ENCODE measurements at places on chromosomes 12 and 14. TPM values are rescaled to one million over a fixed set of nuclear protein-coding genes. Genes with fewer than 3 reads are reported as not detected.

Gene SLC17A8
- not detected for total RNA-seq

Gene FAIM2
- total RNA-seq, result 1.2 TPM

Gene AKAP5
- 3.2 TPM for total RNA-seq

Gene NRL
- 0.54 TPM for total RNA-seq

Gene WNT5B
- 73.8 TPM for total RNA-seq

Gene NRXN3
- total RNA-seq, result 5.9 TPM

Gene ERP29
- 95.0 TPM for total RNA-seq

Gene CMTM5
- 4.3 TPM for total RNA-seq

Gene PPP4R3A
- total RNA-seq, result 98.9 TPM

Gene IRAK3
- 0.37 TPM for total RNA-seq

- H3K27ac ChIP-seq, result no peak overlapping the region
- no peak overlapping the region for H3K4me3 ChIP-seq
- H3K36me3 ChIP-seq, result peaks cover 20% of the 10 kb centered on the region
- no peak for DNase-seq
- H3K27me3 ChIP-seq, result no peaks in the 10 kb centered on the region
Observed at GRCh38 chr12:24854908-24855307, 94.0 kb downstream of the BCAT1 start.

DNA sequence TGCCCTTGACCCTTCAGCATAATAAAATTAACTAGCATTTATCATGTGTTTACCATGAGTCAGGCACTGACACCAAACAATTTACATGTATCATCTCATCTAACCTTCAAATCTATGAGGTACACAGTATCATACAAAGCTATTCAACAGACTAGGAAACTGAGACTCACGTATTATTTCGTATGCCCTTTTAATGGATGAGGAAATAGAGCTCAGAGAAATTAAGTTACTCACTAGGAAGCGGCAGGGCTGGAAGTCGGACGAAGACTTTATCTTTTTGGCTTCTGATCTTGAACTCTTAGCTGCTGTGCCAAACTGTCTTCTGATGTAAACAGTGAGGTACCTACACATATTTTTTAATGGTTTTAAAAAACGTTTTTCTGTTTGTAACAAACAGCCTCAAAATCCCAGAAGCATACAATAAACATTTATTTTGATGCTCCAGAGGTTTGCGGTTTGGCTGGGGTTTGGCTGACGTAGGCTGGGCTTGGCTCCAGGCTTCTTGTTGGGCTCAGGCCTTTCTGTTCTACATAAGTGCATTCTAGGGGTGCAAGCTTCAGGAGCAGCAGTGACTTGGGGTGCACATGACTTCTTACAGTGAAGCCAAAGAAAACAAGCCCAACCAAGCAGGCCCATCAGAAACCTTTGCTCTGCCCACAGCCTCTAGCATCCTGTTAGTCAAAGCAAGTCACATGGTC, 184.7 kb downstream of the TBX5 start:
- no peak for DNase-seq
- H3K27me3 ChIP-seq, result no peaks in the 10 kb centered on the region
- H3K4me1 ChIP-seq, result peaks cover 9% of the 10 kb centered on the region
- no peak overlapping the region for H3K4me3 ChIP-seq
- no peak overlapping the region for H3K27ac ChIP-seq
- no peaks in the 10 kb centered on the region for H3K36me3 ChIP-seq

DNA sequence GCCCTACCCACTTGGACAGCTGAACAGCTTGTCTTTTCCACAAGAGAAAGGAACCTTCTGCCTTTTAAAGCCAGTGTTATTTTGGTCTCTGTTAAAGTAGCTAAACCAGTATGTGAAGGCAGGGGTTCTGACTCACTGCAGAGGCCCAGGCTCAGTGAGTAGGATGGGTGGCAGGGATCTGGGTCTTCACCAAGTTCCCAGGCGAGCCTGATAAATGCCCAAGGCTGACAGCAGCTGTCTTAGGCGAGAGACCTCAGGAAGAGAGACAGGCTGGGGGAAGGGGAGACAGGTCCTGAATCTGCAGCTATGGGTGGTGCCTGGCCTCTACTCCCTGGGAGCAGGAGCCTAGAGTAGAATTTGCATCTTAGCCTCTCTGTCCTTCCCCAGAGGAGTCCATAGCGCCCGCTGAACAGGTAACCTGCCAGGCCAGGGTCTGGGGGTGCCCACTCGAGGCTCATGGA, 18.1 kb upstream of the KIF26A start:
- H3K27ac ChIP-seq, result no peak overlapping the region
- H3K27me3 ChIP-seq, result peaks cover 71% of the 10 kb centered on the region
- no peak for DNase-seq
- no peaks in the 10 kb centered on the region for H3K36me3 ChIP-seq
- H3K4me3 ChIP-seq, result no peak overlapping the region

DNA sequence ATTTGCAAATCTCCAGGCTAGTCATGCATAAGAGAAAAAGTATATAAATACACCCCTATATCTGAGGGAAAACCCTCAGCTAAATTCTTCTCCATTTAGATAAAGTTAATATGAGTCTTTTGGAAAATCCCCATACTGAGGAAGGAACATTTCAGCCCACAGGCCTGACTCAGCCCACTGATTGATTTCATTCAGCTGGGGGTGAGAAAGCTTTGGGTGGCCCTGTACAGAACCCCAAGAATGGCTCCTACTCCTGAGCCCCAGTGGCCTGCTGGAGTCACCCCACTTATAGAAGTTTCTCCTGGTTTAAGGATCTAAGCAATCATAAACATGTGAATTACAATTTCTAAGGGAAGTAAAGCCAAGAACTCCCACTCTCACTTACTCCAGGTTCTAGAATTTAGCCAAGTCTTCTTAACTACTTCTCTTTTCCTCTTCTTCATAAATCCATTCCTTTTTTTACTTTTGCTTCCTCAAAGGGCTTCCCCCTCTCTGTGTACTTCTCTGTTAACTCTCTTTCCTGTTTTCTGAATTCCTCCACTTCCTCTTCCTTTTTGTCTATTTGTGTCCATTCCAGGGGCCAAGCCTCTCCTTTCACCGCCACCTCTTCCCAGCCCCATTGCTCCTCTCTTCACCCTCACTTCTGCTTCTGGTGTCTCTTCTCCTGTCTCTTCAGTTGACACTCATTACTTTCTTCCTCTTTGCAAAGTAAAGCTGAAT, 21.0 kb downstream of the RTN1 start:
- H3K4me3 ChIP-seq, result no peak overlapping the region
- no peaks in the 10 kb centered on the region for H3K4me1 ChIP-seq
- H3K36me3 ChIP-seq, result no peaks in the 10 kb centered on the region
- no peak for DNase-seq

DNA sequence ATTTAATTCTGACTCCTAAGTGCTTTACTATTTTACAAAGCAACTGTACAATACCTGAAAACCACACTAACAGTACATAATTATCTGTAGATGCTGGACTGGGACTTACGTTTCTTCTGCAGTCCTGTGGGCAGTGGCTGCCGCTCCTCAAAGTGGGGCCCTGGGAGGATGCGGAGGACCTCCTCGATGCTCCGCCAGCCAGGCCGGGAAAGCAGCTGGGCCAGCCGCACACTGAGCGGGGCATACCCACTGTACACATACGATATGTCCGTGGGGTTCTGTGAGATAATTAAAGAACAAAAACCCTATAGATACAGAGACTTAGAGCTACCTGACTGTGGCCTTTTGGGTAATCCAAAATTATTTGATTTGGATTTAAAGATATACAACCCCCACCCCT, 6.8 kb upstream of the DIABLO start:
- no peak for DNase-seq
- H3K36me3 ChIP-seq, result no peaks in the 10 kb centered on the region
- no peak overlapping the region for H3K4me3 ChIP-seq

- H3K27ac ChIP-seq, result no peak overlapping the region
- no peaks in the 10 kb centered on the region for H3K36me3 ChIP-seq
- DNase-seq, result no peak
- H3K4me3 ChIP-seq, result no peak overlapping the region
Observed at GRCh38 chr14:55782166-55782565, 202.2 kb downstream of the KTN1 start.

DNA sequence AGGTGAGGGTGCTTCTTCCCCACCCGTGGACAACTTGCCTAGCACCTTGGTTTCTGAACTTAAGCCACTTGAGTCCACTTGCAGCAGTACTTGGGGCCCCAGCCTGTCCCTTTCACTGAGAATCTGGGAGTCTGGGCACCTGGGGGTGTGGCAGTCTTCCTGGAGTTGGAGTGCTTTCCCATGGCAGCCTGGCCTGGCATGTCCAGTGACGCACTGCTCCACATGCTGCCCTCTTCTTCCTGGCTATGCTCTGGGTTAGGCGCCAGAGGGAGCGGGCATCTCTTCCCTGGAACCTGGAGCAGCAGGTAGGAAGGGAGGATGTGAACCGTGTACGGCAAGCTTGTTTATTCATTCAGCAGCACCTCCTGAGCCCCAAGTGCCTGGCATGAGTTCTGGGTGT, 76.4 kb downstream of the PAPOLA start:
- H3K27me3 ChIP-seq, result no peaks in the 10 kb centered on the region
- H3K4me1 ChIP-seq, result peaks cover 14% of the 10 kb centered on the region
- H3K27ac ChIP-seq, result no peak overlapping the region
- DNase-seq, result no peak

DNA sequence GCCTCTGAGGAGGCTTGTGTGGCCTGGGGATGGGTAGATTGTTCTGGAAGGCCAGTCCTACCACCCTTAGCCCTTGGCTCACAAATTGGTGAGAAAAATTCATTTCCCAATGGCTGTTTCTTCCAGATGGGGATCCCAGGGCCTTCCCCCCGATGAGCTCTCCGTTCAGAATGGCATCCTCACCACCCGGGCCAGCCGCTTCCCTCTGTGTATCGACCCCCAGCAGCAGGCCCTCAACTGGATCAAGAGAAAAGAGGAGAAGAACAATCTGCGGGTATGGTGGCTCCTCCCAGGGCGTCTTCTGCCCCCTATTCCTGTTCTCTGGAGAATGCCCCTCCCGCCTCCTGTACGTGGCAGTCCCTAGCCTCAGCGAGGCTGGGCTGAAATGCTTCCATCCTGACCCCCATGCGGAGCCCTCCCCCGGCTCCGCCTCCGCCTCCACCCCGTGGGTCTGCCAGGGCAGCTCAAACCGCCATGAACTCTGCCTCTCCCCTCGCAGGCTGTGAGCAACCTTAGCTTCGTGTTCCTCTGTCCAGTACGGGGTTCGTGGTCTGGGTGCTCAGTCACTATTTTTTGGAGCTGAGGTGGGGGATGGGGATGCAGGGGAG, 57.8 kb downstream of the CCDC92 start:
- peaks cover 7% of the 10 kb centered on the region for H3K27me3 ChIP-seq
- peak; percentile 15 for DNase-seq
- no peak overlapping the region for H3K4me3 ChIP-seq

GRCh38 chr12:19129122-19129485, 429 bp upstream of the PLEKHA5 start:
- H3K4me3 ChIP-seq, result peak overlapping the region; percentile 16
- H3K27me3 ChIP-seq, result no peaks in the 10 kb centered on the region
- no peak for DNase-seq
- H3K4me1 ChIP-seq, result peaks cover 28% of the 10 kb centered on the region

- H3K27me3 ChIP-seq, result no peaks in the 10 kb centered on the region
- no peak overlapping the region for H3K27ac ChIP-seq
- no peak for DNase-seq
Observed at GRCh38 chr14:27015065-27015464, 417.2 kb upstream of the NOVA1 start.

DNA sequence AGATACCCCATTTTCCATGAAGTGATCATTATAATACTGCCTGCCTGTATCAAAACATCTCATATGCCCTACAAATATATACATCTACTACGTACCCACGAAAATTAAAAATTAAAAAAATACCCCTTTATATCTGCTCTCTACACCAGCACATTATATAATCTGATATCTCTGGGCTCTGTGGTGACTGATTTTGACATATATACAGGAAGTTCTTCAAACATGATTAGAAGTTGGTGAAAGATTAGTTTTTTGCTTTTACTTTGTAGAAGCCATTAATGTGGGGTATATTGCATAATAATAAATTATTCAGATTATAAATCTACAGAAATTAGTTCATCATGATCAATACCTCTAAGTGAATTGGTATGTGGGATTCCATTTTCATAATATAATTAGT, 126.7 kb upstream of the MDM1 start:
- DNase-seq, result no peak
- peaks cover 33% of the 10 kb centered on the region for H3K4me1 ChIP-seq
- no peak overlapping the region for H3K4me3 ChIP-seq

- H3K4me1 ChIP-seq, result no peaks in the 10 kb centered on the region
- H3K27ac ChIP-seq, result no peak overlapping the region
- no peaks in the 10 kb centered on the region for H3K27me3 ChIP-seq
- DNase-seq, result no peak
- no peak overlapping the region for H3K4me3 ChIP-seq
Observed at GRCh38 chr12:108457734-108458361, 57.2 kb upstream of the FICD start.

GRCh38 chr14:71932229-71932981, at the start of gene RGS6:
Gene RGS6, plus strand, starts transcription at chr14:71932429.
- no peak within 1 kb of the TSS for H3K27ac ChIP-seq
- peak; percentile 91 for DNase-seq
- H3K4me3 ChIP-seq, result peak within 1 kb of the TSS; percentile 68
- peaks cover 15% of the 10 kb centered on the region for H3K4me1 ChIP-seq
- H3K36me3 ChIP-seq, result no peaks in the 10 kb centered on the region
- peaks cover 57% of the 10 kb centered on the region for H3K27me3 ChIP-seq

- DNase-seq, result no peak
- no peak overlapping the region for H3K4me3 ChIP-seq
- H3K27me3 ChIP-seq, result no peaks in the 10 kb centered on the region
- no peak overlapping the region for H3K27ac ChIP-seq
- H3K4me1 ChIP-seq, result peaks cover 6% of the 10 kb centered on the region
Observed at GRCh38 chr12:65014504-65015271, 106.4 kb downstream of the WIF1 start.

DNA sequence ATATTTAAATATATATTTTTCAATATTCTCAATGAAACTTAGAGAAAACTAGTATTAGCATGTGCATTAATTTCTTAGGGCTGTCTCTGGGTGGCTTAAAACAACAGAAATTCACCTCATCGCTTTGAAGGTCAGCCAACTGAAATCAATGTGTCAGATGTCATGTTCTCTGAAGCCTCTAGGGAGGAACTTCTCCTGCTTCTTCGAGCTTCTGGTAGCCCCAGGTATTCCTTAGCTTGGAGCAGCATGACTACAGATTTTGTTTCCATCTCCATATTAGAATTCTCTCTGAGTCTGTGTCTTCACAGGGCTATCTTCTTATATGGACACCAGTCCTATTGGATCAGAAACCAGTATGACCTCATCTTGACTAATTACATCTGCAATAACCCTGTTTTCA, 221.5 kb downstream of the PDZRN4 start:
- no peak for DNase-seq
- no peaks in the 10 kb centered on the region for H3K4me1 ChIP-seq
- H3K27me3 ChIP-seq, result no peaks in the 10 kb centered on the region
- H3K4me3 ChIP-seq, result no peak overlapping the region

GRCh38 chr14:62694075-62694474, 351.2 kb downstream of the KCNH5 start:
- H3K4me3 ChIP-seq, result no peak overlapping the region
- H3K4me1 ChIP-seq, result peaks cover 51% of the 10 kb centered on the region
- H3K27me3 ChIP-seq, result no peaks in the 10 kb centered on the region
- H3K36me3 ChIP-seq, result no peaks in the 10 kb centered on the region

DNA sequence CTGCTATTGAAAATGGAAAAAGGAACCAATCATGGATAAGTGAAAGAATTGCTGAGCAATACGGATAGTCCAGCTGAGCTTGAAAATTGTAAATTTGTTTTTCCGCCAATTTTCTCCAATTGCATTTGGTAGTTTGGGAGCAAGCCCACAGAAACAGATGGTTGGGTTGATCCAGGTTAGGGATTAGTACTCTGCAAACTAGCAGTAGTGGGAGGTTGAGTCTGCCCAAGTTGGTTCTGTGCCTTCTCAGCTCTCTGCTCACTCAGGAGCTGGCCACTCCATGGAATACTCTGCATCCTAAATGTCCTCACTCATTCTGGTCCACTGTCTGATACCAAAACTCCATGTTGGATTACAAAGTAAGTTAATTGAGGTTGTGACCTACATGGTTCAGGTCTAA, 361.1 kb upstream of the ATP2B1 start:
- H3K27ac ChIP-seq, result no peak overlapping the region
- no peak overlapping the region for H3K4me3 ChIP-seq
- no peaks in the 10 kb centered on the region for H3K36me3 ChIP-seq

Data from neural progenitor cell (in vitro differentiated cells).